Left lobe of liver (tissue), 2 donors: ENCODE measurements at places on chromosomes 3 and 15. TPM values are rescaled to one million over a fixed set of nuclear protein-coding genes. Genes with fewer than 3 reads are reported as not detected.

GRCh38 chr3:177665122-177665808 is 468.0 kb upstream of the TBL1XR1 start:
- no peak for DNase-seq

GRCh38 chr15:41647262-41647661 is 12.9 kb upstream of the MGA start:
- DNase-seq = no peak

- peak; percentile 88 for DNase-seq
These were observed 33.2 kb downstream of the SMAD6 start for GRCh38 chr15:66734961-66735908.

GRCh38 chr3:69741032-69741767 is 1.9 kb downstream of the MITF start:
- no peak for DNase-seq

Gene STAC
- 0.65 TPM for total RNA-seq

- DNase-seq = no peak
These were observed 8.2 kb upstream of the GRIP2 start for GRCh38 chr3:14548321-14548729.
